Fibroblast of the aortic adventitia (primary cell): ENCODE measurements at places on chromosomes 5 and 9.

DNA sequence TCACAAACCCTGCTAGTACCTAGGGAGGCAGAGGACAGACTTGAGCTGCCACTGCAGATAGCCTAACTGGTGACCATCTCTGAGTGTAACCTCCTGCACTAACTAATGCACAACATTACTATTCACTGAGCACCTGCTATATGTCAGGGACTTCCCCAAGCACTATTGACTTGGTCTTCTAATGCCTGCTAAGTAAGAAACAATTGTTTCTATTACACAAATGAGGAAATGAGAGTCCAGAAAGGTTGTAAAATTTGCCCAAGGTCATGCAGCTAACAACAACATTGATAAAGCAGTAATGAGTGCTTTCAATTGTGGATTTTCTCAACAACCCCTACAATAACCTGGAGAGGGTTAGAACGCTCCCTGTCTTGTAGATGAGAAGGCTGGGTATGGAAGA, 183.7 kb downstream of the ZNF462 start:
- no peak for DNase-seq

GRCh38 chr5:26482076-26482809, 556.1 kb downstream of the CDH9 start:
- DNase-seq = no peak

DNA sequence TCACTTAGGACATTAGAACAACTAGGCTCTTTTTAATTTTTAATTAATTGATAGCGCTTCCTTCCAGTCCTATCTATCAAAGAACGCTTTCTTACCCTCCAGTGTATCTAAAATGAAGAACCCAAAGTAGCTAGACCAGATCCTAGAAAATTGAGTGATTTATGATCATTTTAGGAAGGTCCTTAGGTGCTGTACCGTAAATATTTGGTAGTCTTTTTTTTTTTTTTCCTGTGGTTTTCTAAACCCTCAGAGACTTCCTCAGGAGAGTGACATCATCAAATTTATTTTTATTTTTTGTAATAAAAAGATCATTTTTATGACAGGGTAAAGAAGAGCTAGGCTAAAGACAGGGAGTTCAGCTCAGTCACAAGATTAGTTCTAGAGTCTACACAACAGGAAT, 197.4 kb downstream of the WDR70 start:
- DNase-seq = no peak

- DNase-seq = peak; percentile 28
Measured at GRCh38 chr9:19375538-19375937, 4.5 kb downstream of the RPS6 start.

DNA sequence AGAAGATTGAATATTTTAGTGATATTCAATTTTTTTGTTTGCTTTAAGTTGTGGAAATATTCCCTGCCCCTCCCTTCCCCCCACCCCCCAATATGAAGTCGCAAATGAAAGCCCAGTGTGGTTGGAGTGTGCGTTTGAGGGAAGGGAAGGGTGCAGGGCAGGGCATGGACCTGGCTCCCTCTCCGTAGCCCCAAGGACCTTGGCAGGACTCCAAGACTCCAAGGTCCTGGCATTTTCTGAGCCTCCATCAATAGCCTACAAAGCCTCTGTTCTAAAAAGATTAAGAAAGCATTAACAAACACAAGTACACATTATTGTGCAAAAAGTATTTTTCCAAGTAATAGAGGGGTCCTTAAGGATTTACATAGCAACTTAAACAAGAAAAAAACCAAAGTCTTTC, 38.8 kb upstream of the PTPN3 start:
- DNase-seq = no peak

DNA sequence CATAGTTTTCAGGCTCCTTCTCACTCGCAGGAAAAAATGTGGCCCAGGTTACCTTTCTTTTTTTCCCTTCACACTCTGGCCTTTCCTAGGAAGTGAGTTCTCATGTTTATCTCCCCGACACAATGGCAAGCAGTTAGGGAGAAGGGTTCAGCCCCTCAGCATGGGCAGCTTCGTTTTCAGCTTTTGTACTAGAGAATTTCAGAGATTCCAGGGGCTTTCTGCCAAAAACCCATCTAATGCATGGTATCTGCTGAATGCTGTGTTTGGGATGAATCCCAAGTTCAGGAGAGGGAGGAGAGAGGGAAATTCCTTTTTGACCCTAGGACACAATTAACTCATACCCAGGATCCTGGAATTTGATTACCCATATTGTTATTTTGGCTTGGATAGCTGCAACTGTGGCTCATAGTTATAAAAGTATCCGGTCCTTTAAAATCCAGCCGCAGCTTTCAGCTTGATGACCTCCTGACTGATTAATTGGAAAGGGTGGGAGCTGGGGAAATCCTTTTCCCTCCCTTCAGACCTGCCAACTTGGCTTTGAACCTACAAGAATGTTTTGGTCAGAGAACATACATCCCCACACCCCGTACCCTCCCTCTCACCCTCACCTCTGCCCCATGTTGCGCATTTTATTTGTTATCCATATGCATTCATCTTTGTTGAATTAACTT, 78.4 kb downstream of the TMEM252 start:
- peak; percentile 2 for DNase-seq
